ENCODE measurements at places on chromosomes 1 and 21.

GRCh38 chr1:169103480-169103893 lies 3.0 kb upstream of the ATP1B1 start:
- no peak for DNase-seq

DNA sequence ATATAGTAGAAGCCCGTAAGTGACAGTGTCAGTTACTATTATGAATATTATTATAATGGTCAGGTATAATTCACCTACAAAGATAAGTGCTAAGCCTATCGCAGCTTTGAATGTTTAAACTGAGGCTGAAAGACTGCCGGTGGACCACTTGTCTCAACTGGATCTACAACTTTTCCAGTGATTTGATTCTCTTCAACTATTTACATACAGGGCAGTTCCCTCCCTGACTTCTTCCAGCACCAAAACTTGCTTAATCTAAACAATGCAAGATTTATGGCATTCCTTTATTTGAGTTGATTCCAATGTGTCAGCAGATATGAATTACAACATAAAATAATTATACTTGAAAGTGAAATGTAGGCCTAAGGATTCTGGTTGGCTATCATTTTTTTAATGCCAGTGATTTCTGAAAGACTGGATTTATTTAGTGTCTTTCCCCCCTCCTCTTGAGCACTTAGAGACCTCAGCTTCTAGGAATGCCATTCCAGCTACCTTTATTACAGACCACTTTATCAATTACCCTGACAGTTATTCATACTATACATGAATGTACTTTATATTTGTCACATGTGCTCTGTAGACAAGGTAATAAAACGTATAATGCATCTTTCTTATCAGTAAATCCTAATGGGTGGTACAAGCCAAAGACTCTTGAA lies 153.3 kb upstream of the C8B start:
- DNase-seq = no peak

DNA sequence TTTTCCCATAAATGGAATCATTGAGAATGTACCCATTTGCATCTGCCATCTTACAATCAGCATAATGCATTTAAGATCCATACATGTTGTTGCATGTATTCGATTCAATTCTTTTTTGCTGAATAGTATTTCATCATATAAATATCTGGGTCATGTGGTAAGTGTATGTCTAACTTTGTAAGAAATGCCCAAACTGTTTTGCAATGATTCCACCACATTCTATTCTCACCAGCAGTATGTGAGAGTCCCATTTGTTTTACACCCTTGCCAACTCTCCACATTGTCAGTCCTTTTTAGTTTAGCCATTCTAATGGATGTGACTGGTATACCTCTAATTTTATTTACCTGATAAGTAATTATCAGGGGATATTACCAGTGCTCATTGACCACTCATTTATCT lies 115.8 kb upstream of the PBX1 start:
- DNase-seq = peak; percentile 40

GRCh38 chr1:191695865-191696264 lies 462.4 kb upstream of the RGS18 start:
- DNase-seq = no peak

DNA sequence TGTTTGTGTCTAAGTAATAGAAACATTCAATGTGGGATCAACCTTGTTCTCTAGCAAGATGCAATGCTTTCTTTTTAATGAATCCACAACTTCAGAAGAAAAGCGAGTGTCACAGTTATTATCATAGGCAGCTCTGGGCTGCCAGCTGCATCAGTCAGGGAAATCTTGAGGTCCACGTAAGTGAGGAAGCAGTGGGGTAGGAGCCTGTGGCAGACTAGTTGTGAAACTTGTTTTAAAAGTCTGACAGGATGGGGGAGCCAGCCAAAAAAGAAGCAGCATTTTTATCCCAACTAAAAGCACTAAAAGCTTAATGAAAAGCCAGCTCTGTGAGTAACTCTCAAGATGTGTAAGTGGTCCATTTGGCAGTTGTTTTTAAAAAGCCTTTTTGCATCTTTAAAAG lies 113.1 kb downstream of the ZNF326 start:
- DNase-seq = no peak
